ENCODE measurements at places on chromosomes 5 and 9. TPM values are rescaled to one million over a fixed set of nuclear protein-coding genes. Genes with fewer than 3 reads are reported as not detected.

C1QTNF2 gene
- 0.08 TPM for total RNA-seq

NR2F1-AS1 gene
- total RNA-seq, result 4.0 TPM

ACOT12 gene
- not detected for total RNA-seq

ADRB2 gene
- total RNA-seq, result 0.92 TPM

HSPB3 gene
- not detected for total RNA-seq

HTR4 gene
- total RNA-seq, result not detected

GABRG2 gene
- total RNA-seq, result not detected

Data from A549 treated with Mapracorat at 1 μM for 4 hours (cell line).